Transverse colon (tissue), 4 donors: ENCODE measurements at places on chromosomes 16 and 17. TPM values are rescaled to one million over a fixed set of nuclear protein-coding genes. Genes with fewer than 3 reads are reported as not detected.

DNA sequence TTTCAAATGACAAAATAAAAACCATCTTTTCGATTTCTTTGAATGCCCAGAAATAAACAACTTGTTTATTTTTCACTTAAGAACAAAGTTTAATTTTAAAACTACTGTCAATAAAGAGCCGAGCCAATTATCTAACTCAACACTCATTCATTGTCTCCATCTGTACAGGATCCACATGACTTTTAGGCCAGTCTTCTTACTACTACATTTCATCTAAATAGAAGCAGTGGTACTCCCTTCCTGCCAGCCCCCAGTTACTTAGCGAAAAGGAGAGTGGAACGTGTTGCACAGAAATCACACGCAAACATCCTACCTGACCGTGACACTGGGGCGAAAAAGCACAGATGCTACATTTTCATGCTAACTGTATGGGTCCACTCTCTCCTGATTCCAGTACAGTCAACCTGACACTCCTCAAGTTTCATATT is 1.2 kb downstream of the GNA13 start:
- peak overlapping the region; percentile 66 for H3K4me3 ChIP-seq
- peaks cover 22% of the 10 kb centered on the region for H3K4me1 ChIP-seq
- DNase-seq = no peak
- H3K27ac ChIP-seq = peak overlapping the region; percentile 98

DNA sequence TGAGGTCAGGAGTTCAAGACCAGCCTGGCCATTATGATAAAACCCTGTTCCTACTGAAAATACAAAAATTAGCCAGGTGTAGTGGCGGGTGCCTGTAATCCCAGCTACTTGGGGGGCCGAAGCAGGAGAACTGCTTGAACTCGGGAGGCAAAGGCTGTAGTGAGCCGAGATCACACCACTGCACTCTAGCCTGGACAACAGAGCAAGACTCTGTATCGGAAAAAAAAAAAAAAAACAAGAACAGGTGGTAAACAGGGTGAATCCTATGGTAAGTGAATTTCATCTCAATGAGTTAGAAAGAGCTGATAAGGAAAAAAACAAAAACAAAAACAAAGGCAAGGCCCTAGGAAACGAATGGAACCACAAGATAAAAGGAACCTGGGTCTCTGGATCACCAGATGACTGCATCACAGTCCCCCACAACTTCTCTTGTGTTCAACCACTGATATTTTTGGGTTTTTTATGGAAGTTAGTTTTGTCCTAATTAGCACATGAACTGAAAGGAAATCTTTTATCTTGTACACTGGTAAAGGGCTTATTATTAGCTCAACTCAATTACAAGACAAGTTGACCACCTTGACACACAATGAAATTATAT is 21.0 kb downstream of the GLG1 start:
- no peak overlapping the region for H3K27ac ChIP-seq
- H3K4me3 ChIP-seq = no peak overlapping the region
- no peaks in the 10 kb centered on the region for H3K36me3 ChIP-seq
- DNase-seq = no peak

DNA sequence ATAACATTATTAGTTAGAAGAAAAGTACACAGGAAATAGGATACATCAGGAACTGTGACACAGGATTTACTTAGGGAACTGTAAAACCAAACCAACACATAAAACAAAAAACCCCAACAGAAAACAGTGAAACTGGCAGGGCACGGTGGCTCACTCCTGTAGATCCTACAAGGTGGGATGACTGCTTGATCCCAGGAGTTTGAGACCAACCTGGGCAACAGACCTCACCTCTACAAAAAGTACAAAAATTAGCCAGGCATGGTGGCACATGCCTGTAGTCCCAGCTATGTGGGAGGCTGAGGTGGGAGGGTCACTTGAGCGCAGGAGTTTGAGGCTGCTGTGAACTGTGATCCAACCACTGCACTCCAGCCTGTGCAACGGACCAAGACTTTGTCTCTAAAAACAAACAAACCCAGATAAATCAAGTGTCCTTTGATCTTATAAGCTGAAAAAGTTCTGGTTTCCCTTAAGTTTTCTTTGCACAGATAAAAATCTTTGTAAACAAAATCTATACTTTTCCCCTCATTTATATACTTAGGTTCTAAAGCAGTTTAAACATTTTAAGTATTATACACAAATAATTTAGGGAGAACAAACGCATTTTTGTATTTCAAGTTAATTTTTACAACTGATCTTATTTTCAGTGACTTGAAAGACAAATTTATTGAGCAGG is 111.5 kb upstream of the TOB1 start:
- H3K4me1 ChIP-seq = peaks cover 3% of the 10 kb centered on the region
- no peaks in the 10 kb centered on the region for H3K27me3 ChIP-seq
- H3K36me3 ChIP-seq = peaks cover 70% of the 10 kb centered on the region
- H3K4me3 ChIP-seq = no peak overlapping the region
- no peak overlapping the region for H3K27ac ChIP-seq

GRCh38 chr16:75445298-75445697 is 12.0 kb upstream of the CFDP1 start:
- H3K4me3 ChIP-seq = no peak overlapping the region
- DNase-seq = no peak
- H3K27ac ChIP-seq = no peak overlapping the region
- no peaks in the 10 kb centered on the region for H3K4me1 ChIP-seq
- H3K27me3 ChIP-seq = no peaks in the 10 kb centered on the region
- peaks cover 5% of the 10 kb centered on the region for H3K36me3 ChIP-seq

DNA sequence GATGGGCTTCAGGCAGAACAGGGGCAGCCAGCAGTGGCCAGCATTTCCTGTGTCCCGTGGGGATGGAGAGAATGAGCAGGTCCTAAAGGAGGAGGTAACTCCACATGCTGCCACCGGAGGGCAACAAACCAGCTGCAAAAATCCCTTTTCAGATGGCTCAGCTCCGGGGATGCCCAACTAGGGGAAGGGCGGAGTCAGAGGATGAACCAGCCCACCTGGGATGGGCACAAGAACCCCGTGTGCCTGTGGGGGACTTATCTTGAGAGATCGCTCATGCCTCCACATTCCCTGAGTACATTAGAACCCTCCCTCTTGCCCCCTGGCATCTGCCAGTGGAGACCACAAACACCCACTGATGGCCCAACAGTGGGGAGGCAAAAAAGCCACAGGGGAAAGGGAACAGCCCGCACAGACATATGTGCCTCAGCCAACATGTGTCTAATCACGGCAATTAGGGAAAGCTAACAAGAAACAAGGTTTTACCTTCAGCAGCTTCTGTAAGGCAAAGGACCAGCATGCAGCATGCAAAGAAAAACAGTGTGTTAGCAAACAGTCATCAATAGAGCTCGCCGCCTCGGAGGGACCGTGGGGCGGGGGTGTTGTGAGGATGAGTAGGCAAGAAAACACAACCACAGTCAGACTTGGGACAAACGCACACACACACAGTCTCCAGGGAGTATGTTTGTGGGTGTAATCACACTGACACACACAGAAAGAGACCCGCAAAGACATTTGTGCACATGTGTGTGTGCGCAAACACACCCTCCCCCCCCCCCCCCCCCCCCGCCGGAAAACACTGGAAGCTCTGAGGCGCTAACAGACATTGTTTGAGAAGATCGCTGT is 64.0 kb downstream of the MYO18A start:
- H3K4me3 ChIP-seq = no peak overlapping the region
- no peak overlapping the region for H3K27ac ChIP-seq
- H3K4me1 ChIP-seq = no peaks in the 10 kb centered on the region

GRCh38 chr17:49369760-49370159 is 7.7 kb upstream of the ZNF652 start:
- H3K27me3 ChIP-seq = no peaks in the 10 kb centered on the region
- DNase-seq = no peak
- H3K4me3 ChIP-seq = no peak overlapping the region

DNA sequence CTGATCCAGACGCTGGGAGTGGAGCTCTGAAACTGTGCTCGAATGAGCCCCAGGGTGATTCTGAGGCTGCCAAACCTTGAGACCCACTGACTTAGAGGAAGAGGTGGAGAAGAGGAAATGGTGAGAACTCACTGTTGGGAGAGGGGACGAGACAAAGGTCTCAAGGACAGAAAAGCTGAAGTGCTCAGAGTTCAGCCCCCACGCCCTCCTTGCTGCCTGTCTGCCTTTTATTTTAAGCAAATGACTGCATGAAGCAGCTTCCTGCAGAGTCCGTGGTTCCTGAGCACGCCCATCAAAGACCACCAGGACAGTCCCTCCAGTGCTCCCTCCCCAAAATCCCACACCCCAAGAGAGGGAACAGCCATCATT is 20.4 kb downstream of the COTL1 start:
- no peak overlapping the region for H3K4me3 ChIP-seq
- DNase-seq = no peak
- peaks cover 31% of the 10 kb centered on the region for H3K4me1 ChIP-seq
- H3K27me3 ChIP-seq = no peaks in the 10 kb centered on the region
- H3K36me3 ChIP-seq = no peaks in the 10 kb centered on the region

- peak; percentile 44 for DNase-seq
- peak overlapping the region; percentile 82 for H3K27ac ChIP-seq
- no peak overlapping the region for H3K4me3 ChIP-seq
- peaks cover 57% of the 10 kb centered on the region for H3K4me1 ChIP-seq
- H3K27me3 ChIP-seq = no peaks in the 10 kb centered on the region
These were observed 47.2 kb downstream of the YPEL2 start for GRCh38 chr17:59378675-59379074.

GRCh38 chr17:18093616-18094408 is 6.1 kb downstream of the DRG2 start:
- H3K4me3 ChIP-seq = no peak overlapping the region
- no peak for DNase-seq
- H3K4me1 ChIP-seq = peaks cover 4% of the 10 kb centered on the region
- H3K27me3 ChIP-seq = no peaks in the 10 kb centered on the region

DNA sequence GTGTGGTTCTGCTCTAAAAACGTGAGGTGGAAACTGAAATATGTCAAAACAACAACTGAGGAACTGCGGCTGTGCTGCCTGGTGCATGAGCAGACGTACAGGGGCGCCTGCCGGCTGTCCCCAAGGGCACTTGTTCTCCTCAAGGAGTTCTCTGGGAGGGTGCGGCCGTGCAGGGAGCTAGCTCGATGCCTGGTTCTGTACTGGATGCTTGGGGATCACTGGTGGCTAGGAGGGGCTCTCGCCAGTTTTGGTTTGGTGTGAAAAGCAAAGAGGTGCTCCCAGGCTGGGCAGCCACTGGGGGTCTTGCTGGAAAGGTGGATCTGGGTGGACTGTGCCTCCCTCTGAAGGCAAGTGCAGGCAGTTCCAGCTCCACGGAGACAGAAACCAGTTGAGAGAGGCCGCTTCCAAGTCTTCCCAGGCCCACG is 41.9 kb upstream of the ATP2A3 start:
- no peak for DNase-seq
- no peak overlapping the region for H3K27ac ChIP-seq
- H3K27me3 ChIP-seq = no peaks in the 10 kb centered on the region
- peaks cover 23% of the 10 kb centered on the region for H3K4me1 ChIP-seq

GRCh38 chr17:80980397-80981061 is 11.1 kb upstream of the CHMP6 start:
- DNase-seq = no peak
- H3K4me3 ChIP-seq = no peak overlapping the region
- H3K4me1 ChIP-seq = peaks cover 9% of the 10 kb centered on the region
- H3K36me3 ChIP-seq = no peaks in the 10 kb centered on the region

DNA sequence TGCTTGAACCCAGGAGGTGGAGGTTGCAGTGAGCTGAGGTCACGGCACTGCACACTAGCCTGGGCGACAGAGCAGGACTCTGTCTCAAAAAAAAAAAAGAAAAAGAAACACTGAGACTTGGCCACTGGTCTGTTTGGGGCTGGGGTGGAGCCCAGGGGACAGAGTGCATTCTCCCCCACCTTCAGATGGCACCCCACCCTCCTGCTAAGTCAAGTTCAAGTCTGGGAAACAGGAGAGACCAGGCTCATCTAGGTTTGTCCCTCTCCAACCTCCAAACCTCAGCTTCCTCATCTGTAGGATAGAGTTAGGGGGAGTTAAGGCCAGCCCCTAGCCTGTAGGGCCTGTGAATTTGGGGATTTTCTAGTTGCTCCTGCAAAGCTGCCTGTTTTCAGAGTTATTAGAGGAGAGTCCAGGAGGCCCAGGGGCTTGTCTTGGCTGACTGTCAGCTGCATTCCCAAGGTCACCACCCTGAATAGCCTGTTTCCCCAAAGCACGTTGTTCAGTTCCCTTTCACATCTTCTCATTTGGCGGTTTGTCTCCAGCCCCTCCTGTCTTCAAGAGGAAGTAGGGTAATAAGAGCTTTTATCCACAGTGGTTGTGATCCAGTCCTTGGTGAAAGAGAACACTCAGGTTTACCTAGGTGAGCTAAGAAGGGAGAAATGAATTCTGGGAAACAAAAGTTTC is 2.2 kb downstream of the MT3 start:
- H3K4me1 ChIP-seq = peaks cover 13% of the 10 kb centered on the region
- H3K27ac ChIP-seq = no peak overlapping the region
- no peak for DNase-seq
- peaks cover 39% of the 10 kb centered on the region for H3K27me3 ChIP-seq

- no peaks in the 10 kb centered on the region for H3K36me3 ChIP-seq
- H3K4me1 ChIP-seq = peaks cover 6% of the 10 kb centered on the region
- peak overlapping the region; percentile 78 for H3K27ac ChIP-seq
- no peak overlapping the region for H3K4me3 ChIP-seq
These were observed 404.1 kb downstream of the WWOX start for GRCh38 chr16:78503602-78504001.

GRCh38 chr17:77924757-77925336 is 33.7 kb upstream of the TNRC6C start:
- H3K4me1 ChIP-seq = no peaks in the 10 kb centered on the region
- no peaks in the 10 kb centered on the region for H3K36me3 ChIP-seq
- no peak for DNase-seq
- H3K27ac ChIP-seq = no peak overlapping the region

DNA sequence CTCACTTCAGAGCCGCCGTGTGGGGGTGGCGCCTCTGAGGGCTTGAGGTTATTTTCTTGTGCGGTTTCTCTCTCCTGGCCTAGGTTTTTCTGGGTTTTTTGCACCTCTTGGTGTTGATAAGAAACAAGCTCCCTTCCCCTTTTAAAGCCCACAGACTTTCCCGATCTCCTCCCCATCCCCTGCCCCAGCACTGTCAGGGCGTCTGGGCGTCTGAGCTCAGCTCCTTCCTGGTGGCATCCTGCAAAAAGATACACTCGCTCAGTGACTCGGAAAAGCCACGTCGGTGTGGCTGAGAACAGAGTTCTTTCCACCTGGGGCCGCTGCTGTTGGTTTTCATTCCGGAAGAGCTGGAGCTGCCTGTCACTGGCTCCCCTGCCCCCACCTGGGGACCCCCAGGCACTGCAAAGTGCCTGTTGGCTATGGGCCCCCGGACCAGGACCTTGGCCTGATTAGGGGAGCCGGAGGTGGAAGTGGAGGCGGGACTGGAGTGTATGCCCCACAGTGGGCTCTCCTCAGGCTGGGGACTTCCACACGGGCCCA is 14.5 kb downstream of the BAIAP2 start:
- no peaks in the 10 kb centered on the region for H3K27me3 ChIP-seq
- no peak for DNase-seq
- no peaks in the 10 kb centered on the region for H3K36me3 ChIP-seq
- H3K4me1 ChIP-seq = peaks cover 16% of the 10 kb centered on the region
- H3K4me3 ChIP-seq = no peak overlapping the region

The RGS9 gene
- not detected for total RNA-seq

The SPATA22 gene
- not detected for total RNA-seq

The TMEM238L gene
- 46.6 TPM for total RNA-seq

The NXN gene
- 15.5 TPM for total RNA-seq

The PDK2 gene
- total RNA-seq = 145 TPM

The PRSS8 gene
- total RNA-seq = 292 TPM

The DNAAF8 gene
- 0.55 TPM for total RNA-seq
